NCI-H1930 (cell line): ENCODE measurements at places on chromosomes 1 and 21.

DNA sequence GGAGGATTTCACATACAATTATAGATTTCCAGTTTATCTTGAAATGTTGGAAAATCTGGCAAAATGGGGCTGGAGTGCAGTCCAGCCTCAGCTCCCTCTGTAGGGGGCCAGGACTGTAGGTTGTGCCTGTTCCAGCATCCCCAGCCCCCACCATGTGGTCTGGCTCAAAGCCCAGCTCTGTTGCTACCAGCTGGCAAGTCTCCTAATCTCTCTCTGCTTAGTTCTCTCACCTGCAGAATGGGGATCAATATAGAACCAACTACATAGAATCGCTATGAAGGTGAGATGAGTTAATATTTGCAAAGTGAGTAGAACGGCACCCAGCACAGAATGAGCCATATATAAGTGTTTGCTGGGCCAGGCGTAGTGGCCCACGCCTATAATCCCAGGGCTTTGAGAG, 50.0 kb upstream of the TARDBP start:
- DNase-seq: no peak

DNA sequence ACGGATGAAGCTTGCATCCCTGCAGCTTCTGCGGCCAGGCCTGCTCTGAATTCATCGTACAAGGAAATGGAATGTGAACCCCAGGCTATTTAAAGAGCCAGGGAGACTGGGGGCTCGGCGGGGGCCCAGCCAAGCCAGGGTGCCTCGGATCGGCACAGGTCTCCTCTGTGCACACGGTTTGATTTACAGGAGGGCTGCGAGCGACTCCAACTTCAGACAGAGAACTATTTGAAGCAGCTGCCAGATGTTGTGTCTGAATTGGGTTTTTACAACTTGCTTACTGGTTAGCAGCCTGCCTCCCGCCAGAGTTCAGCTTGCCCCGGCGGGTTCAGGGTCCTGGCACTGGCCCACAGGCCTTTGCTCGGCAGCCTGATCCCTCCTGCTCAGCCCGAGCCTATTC, 83.2 kb downstream of the SPSB1 start:
- DNase-seq: no peak

- DNase-seq: no peak
Observed at GRCh38 chr1:232974971-232975370, 24.6 kb downstream of the NTPCR start.

- no peak for DNase-seq
Observed at GRCh38 chr1:201781437-201781836, 47.5 kb upstream of the IPO9 start.

DNA sequence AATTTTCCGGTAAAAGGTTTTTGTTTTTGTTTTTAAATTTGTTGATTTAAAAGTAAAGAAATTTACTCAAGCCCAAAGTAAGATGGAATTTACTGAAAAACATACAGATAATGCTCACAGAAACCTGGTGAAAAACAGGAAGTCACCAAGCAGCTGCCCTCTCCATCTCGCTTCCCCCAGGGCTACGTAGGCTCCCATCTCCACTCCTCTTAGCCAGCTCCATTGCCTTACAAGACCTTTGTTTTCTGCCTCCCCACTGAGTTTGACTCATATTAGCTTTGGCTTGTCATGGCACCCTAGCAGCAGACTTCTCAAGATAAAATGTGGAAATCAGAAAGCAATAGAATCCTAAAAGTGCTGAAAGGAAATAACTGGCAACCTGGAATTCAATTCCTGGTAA, 57.9 kb downstream of the PHTF1 start:
- no peak for DNase-seq
